Aorta (tissue), 5 donors: ENCODE measurements at places on chromosomes 1 and 21. TPM values are rescaled to one million over a fixed set of nuclear protein-coding genes. Genes with fewer than 3 reads are reported as not detected.

DNA sequence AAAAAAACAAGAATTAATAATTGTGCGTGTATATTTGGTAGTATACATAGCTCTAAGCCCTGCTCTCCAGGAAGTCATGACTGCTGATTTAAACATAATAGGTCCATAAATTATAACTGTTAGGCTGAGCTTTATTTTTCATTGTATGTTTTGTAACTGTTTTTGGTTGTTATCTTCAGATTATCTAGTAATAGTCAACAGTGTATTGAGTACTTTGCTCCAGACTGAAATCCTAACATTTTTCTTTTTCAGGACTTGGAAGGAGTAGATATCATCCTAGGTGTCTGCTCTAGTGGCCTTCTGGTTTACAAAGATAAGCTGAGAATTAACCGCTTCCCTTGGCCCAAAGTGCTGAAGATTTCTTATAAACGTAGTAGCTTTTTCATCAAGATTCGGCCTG is 90.9 kb downstream of the TMEM200B start:
- H3K27me3 ChIP-seq = no peaks in the 10 kb centered on the region
- DNase-seq = no peak
- no peak overlapping the region for H3K27ac ChIP-seq
- H3K4me1 ChIP-seq = no peaks in the 10 kb centered on the region
- H3K4me3 ChIP-seq = no peak overlapping the region

GRCh38 chr1:78088015-78088414 is 42.2 kb downstream of the GIPC2 start:
- DNase-seq = no peak
- no peaks in the 10 kb centered on the region for H3K36me3 ChIP-seq
- H3K4me3 ChIP-seq = no peak overlapping the region
- H3K27ac ChIP-seq = no peak overlapping the region

DNA sequence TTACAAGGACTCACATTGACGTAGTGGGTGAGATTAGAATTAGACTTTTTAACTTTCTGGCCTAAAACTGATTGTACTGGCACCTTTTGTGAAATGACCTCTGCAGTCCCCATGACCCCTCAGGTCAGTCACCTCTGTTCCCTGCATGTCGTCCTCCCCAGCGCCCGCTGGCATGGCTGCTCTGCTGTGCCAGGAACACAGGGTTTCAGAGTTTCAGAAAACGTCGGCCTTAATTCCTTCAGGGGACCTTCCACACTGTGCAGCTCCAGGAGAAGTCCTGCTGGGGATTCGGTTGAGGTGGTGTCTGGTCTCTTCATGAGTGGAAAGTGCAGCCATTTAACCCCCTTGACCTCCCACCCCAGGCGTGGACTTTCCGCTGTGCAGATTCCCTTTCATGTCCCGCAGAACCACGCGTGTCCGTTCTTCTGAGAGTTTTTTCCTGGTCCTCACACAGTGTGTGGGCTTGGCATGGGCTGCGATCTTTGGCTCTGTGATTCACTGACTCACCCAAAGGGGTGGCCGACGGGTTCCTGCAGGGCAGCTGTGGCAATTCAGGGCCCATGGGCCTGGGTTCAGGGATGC is 158.4 kb upstream of the COL6A1 start:
- H3K4me3 ChIP-seq = no peak overlapping the region
- no peak overlapping the region for H3K27ac ChIP-seq
- H3K4me1 ChIP-seq = no peaks in the 10 kb centered on the region
- H3K36me3 ChIP-seq = no peaks in the 10 kb centered on the region
- no peaks in the 10 kb centered on the region for H3K27me3 ChIP-seq

GRCh38 chr1:22362626-22363402 is 88.8 kb upstream of the ZBTB40 start:
- H3K4me1 ChIP-seq = no peaks in the 10 kb centered on the region
- DNase-seq = no peak
- no peaks in the 10 kb centered on the region for H3K36me3 ChIP-seq
- H3K27ac ChIP-seq = no peak overlapping the region

GRCh38 chr1:31943546-31944184 is 5.5 kb upstream of the PTP4A2 start:
- DNase-seq = no peak
- H3K27me3 ChIP-seq = no peaks in the 10 kb centered on the region
- no peaks in the 10 kb centered on the region for H3K4me1 ChIP-seq
- no peaks in the 10 kb centered on the region for H3K36me3 ChIP-seq
- H3K27ac ChIP-seq = peak overlapping the region; percentile 2

GRCh38 chr21:15732290-15732995 is 2.7 kb downstream of the USP25 start:
- DNase-seq = no peak
- no peaks in the 10 kb centered on the region for H3K4me1 ChIP-seq
- H3K27ac ChIP-seq = no peak overlapping the region
- H3K36me3 ChIP-seq = no peaks in the 10 kb centered on the region
- H3K27me3 ChIP-seq = no peaks in the 10 kb centered on the region

- no peaks in the 10 kb centered on the region for H3K36me3 ChIP-seq
- DNase-seq = peak; percentile 11
- no peaks in the 10 kb centered on the region for H3K4me1 ChIP-seq
- no peaks in the 10 kb centered on the region for H3K27me3 ChIP-seq
- H3K27ac ChIP-seq = no peak overlapping the region
These were observed 2.4 kb downstream of the PDPN start for GRCh38 chr1:13586001-13586400.

DNA sequence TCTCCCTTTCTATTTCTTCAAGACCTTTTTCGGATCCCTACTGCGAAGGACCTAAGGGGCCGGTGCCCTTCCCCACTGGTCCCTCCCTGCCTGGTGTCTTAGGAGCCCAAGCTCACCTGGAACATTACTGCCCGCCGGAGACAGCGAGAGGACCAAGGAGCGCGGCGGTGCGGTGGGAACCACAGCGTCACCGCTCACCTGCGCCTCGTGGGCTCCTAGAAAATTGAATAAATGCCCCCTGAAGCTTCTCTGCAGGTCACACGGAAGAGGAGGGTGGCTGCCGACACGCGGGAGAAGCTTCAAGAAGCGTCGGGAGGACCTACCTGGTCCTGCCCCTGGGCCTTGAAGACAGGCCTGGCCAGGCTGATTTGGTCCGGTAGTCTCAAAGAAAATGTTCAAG is 65.2 kb downstream of the PPIAL4A start:
- H3K36me3 ChIP-seq = peaks cover 1% of the 10 kb centered on the region
- H3K4me1 ChIP-seq = no peaks in the 10 kb centered on the region
- H3K27ac ChIP-seq = no peak overlapping the region
- no peak overlapping the region for H3K4me3 ChIP-seq

DNA sequence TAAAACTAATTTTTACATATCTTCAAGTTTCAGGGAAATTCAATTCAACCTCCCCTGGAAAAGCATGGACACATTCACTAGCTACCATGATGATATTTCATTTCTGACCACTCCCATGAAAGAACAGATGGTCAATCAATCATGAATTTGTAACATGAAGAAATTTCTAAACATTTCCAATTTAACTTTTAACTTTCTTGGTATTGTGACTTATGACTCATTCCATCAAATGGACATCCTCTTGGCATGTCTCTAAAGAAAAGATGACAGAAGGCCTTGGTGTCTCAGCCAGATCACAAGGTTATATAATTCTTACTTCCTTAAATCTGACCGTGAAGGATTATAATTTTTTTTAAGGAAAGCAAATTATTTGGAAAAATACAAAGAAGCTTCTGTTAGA is 10.5 kb upstream of the MCOLN3 start:
- H3K27me3 ChIP-seq = no peaks in the 10 kb centered on the region
- DNase-seq = no peak
- no peaks in the 10 kb centered on the region for H3K4me1 ChIP-seq
- no peak overlapping the region for H3K4me3 ChIP-seq
- no peak overlapping the region for H3K27ac ChIP-seq

DNA sequence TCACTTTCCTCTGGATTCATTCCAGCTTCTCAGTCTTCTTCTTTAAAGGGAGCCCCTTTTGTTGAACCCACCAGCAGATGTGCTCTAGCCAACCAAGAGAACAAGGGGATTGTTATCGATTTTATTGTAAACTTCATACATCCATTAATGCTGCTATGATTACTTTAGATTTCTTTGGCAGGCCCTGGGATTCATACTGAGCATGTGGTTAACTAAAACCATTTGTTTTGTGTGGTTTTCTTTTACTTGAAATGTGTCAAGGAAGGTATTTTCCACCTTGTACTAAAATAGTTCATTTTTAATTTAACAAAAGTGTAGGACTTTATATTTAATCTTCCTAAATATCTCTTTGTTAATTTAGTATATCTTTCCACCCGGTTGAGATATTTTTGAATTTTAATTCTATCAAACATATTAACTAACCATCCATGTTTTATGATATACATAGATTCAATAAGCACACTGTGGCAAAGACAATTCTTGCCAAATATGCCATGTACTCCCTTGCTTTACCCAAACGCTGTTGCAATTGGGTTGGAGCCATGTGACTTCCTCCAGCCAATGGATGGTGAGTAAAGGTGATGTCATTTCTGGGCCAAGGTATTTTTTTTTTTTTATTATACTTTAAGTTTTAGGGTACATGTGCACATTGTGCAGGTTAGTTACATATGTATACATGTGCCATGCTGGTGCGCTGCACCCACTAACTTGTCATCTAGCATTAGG is 74.2 kb upstream of the LRRC8D start:
- peaks cover 1% of the 10 kb centered on the region for H3K27me3 ChIP-seq
- DNase-seq = no peak
- no peak overlapping the region for H3K27ac ChIP-seq
- no peaks in the 10 kb centered on the region for H3K4me1 ChIP-seq

DNA sequence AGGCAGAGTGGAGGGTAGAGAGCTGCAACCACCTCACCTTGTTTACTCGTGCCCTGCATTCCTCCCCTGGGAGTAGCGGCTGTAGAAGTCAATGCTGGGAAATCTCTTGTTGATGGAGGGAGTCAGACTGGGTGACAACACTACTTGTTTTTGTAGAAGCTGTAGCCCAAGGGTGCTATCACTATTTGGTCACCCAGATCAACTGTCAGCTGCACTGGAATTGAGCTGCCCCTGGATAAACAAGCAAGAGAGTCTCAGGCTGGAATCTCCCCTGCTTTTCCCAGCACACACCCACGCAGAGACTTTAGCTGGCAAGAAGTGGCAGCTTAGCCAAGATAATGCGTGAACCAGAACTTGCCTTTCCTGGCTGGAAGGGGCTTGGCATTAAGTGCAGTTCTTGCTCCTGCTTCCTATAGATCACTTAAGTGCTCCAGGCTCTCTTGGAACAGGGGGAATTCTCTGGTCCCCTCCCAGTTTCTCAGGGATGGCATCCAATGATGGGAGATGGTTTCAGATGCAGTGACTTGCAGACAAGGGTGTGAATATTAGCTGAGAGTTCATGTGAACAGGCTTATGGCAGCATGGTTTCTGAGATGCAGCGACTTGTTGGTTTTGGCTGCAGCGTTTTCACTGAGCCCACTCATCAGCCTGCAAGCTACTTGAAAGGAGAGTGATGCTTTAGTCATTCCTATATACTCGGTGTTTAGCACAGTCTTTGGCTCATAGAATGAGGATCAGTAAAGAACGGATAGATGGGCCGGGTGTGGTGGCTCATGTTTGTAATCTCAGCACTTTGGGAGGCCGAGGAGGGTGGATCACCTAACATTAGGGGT is 16.8 kb downstream of the ATP2B4 start:
- peaks cover 11% of the 10 kb centered on the region for H3K4me1 ChIP-seq
- H3K36me3 ChIP-seq = no peaks in the 10 kb centered on the region
- H3K27me3 ChIP-seq = no peaks in the 10 kb centered on the region

GRCh38 chr1:42974767-42975437 is 16.2 kb upstream of the SLC2A1 start:
- H3K36me3 ChIP-seq = peaks cover 4% of the 10 kb centered on the region
- DNase-seq = no peak
- H3K27me3 ChIP-seq = no peaks in the 10 kb centered on the region

- H3K27me3 ChIP-seq = no peaks in the 10 kb centered on the region
- no peaks in the 10 kb centered on the region for H3K4me1 ChIP-seq
- H3K27ac ChIP-seq = no peak overlapping the region
- DNase-seq = peak; percentile 62
- H3K36me3 ChIP-seq = peaks cover 2% of the 10 kb centered on the region
These were observed 1.1 kb downstream of the TNFRSF4 start for GRCh38 chr1:1212780-1213344.

- no peak for DNase-seq
- no peak overlapping the region for H3K27ac ChIP-seq
- H3K4me1 ChIP-seq = peaks cover 25% of the 10 kb centered on the region
- H3K4me3 ChIP-seq = no peak overlapping the region
- H3K27me3 ChIP-seq = no peaks in the 10 kb centered on the region
These were observed 78.7 kb downstream of the DYRK1A start for GRCh38 chr21:37445228-37445627.

- no peaks in the 10 kb centered on the region for H3K36me3 ChIP-seq
- no peaks in the 10 kb centered on the region for H3K4me1 ChIP-seq
- H3K4me3 ChIP-seq = no peak overlapping the region
- no peaks in the 10 kb centered on the region for H3K27me3 ChIP-seq
- no peak for DNase-seq
These were observed 60.4 kb downstream of the TEX35 start for GRCh38 chr1:178573330-178573729.

DNA sequence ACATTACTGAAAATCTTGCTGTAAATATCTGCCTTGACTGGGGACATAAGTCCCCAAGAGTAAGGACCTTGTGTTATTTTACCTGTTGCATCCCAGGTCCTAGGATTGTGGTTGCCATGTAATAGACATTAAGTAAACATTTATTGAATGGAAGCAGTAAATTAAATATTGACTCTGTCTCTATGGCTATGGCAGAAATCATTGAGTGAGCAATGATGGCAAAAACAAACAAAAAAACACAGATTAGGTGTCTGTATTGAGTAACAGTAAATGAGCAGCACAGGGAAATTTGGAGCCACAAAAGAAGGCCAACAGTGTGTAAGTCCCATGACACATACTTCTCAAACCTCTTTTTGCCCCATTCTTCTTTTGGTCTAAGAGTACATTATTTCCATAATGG is 240.4 kb downstream of the NFIA start:
- H3K27ac ChIP-seq = no peak overlapping the region
- no peaks in the 10 kb centered on the region for H3K36me3 ChIP-seq
- no peak for DNase-seq

GRCh38 chr1:8370046-8370881 is 52.4 kb downstream of the SLC45A1 start:
- no peaks in the 10 kb centered on the region for H3K27me3 ChIP-seq
- peaks cover 7% of the 10 kb centered on the region for H3K4me1 ChIP-seq
- no peaks in the 10 kb centered on the region for H3K36me3 ChIP-seq
- DNase-seq = no peak
- H3K4me3 ChIP-seq = no peak overlapping the region
- no peak overlapping the region for H3K27ac ChIP-seq

- no peaks in the 10 kb centered on the region for H3K36me3 ChIP-seq
- no peak overlapping the region for H3K27ac ChIP-seq
- no peak overlapping the region for H3K4me3 ChIP-seq
- H3K4me1 ChIP-seq = no peaks in the 10 kb centered on the region
These were observed 160.2 kb downstream of the HIVEP3 start for GRCh38 chr1:41758500-41758899.

Gene RFX5
- 14.3 TPM for polyA plus RNA-seq

Gene UBIAD1
- polyA plus RNA-seq = 4.6 TPM

Gene KMO
- 4.8 TPM for polyA plus RNA-seq

Gene TMEM52
- polyA plus RNA-seq = 0.13 TPM

Gene SYPL2
- 1.4 TPM for polyA plus RNA-seq

Gene DUSP10
- 5.4 TPM for polyA plus RNA-seq

Gene LENEP
- polyA plus RNA-seq = not detected

Gene CELA2B
- polyA plus RNA-seq = 0.77 TPM

Gene COL6A1
- 1,773 TPM for polyA plus RNA-seq

Gene GOLT1A
- polyA plus RNA-seq = not detected
